ENCODE measurements at places on chromosomes 5 and 9. TPM values are rescaled to one million over a fixed set of nuclear protein-coding genes. Genes with fewer than 3 reads are reported as not detected.
A peak's percentile ranks its signal among the peaks of the same experiment; 100 is the strongest.

- no peaks in the 10 kb centered on the region for H3K27me3 ChIP-seq
- H3K4me1 ChIP-seq, result peaks cover 6% of the 10 kb centered on the region
- H3K4me3 ChIP-seq, result no peak overlapping the region
- no peak for DNase-seq
Measured at GRCh38 chr9:714675-715074, 126.8 kb upstream of the DMRT1 start.

GRCh38 chr9:95508968-95509850, 7.6 kb downstream of the PTCH1 start:
- peak overlapping the region; percentile 87 for H3K4me3 ChIP-seq
- H3K36me3 ChIP-seq, result no peaks in the 10 kb centered on the region
- peaks cover 18% of the 10 kb centered on the region for H3K27me3 ChIP-seq

GRCh38 chr5:138545919-138546562, 3.0 kb upstream of the ETF1 start:
- H3K4me3 ChIP-seq, result no peak overlapping the region
- H3K36me3 ChIP-seq, result peaks cover 4% of the 10 kb centered on the region
- H3K4me1 ChIP-seq, result peaks cover 24% of the 10 kb centered on the region
- DNase-seq, result no peak

- peaks cover 6% of the 10 kb centered on the region for H3K4me1 ChIP-seq
- no peaks in the 10 kb centered on the region for H3K27me3 ChIP-seq
- DNase-seq, result peak; percentile 82
- no peaks in the 10 kb centered on the region for H3K36me3 ChIP-seq
- H3K27ac ChIP-seq, result 0 out of 2 replicates have a peak overlapping the region, but pooled peaks have one; percentile 41
Measured at GRCh38 chr5:131589510-131590348, 45.3 kb downstream of the RAPGEF6 start.

- no peak for DNase-seq
- no peak overlapping the region for H3K27ac ChIP-seq
- peak overlapping the region; percentile 75 for H3K4me3 ChIP-seq
- peaks cover 21% of the 10 kb centered on the region for H3K4me1 ChIP-seq
- H3K36me3 ChIP-seq, result no peaks in the 10 kb centered on the region
- peaks cover 66% of the 10 kb centered on the region for H3K27me3 ChIP-seq
Measured at GRCh38 chr5:161549106-161549505, 2.6 kb upstream of the GABRB2 start.

GRCh38 chr5:171309276-171310211, 496 bp downstream of the TLX3 start:
- peaks cover 100% of the 10 kb centered on the region for H3K27me3 ChIP-seq
- H3K27ac ChIP-seq, result no peak overlapping the region
- DNase-seq, result no peak
- peak overlapping the region; percentile 48 for H3K4me3 ChIP-seq
- no peaks in the 10 kb centered on the region for H3K36me3 ChIP-seq

- H3K27ac ChIP-seq, result no peak overlapping the region
- peaks cover 15% of the 10 kb centered on the region for H3K4me1 ChIP-seq
- no peaks in the 10 kb centered on the region for H3K27me3 ChIP-seq
- H3K4me3 ChIP-seq, result no peak overlapping the region
- DNase-seq, result peak; percentile 62
- H3K36me3 ChIP-seq, result no peaks in the 10 kb centered on the region
Measured at GRCh38 chr5:34496260-34496691, 159.9 kb upstream of the RAI14 start.

GRCh38 chr5:96958977-96959376, 23.1 kb downstream of the LNPEP start:
- no peak overlapping the region for H3K4me3 ChIP-seq
- no peak for DNase-seq
- no peaks in the 10 kb centered on the region for H3K4me1 ChIP-seq
- no peak overlapping the region for H3K27ac ChIP-seq
- H3K27me3 ChIP-seq, result no peaks in the 10 kb centered on the region

GABRA1 gene
- total RNA-seq, result 0.16 TPM

DNA sequence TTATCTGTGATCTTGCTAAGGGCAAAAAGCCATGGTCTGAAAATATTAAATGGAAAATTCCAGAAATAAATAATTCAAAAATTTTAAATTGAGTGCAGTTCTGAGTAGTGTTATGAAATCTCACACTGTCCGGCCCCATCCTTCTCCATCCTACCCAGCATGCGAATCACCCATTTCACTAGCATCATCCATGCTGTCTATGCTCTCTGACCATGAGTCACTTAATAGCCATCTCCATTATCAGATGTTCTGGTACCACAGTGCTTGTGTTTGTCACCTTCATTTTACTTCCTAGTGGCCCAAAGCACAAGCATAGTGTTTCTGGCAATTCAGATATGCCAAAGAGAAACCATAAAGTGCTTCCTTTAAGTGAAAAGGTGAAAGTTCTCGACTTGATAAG, 63.3 kb upstream of the SMC5 start:
- H3K4me1 ChIP-seq, result no peaks in the 10 kb centered on the region
- no peak overlapping the region for H3K4me3 ChIP-seq
- H3K27me3 ChIP-seq, result no peaks in the 10 kb centered on the region
- H3K36me3 ChIP-seq, result no peaks in the 10 kb centered on the region

- no peak overlapping the region for H3K4me3 ChIP-seq
- H3K27me3 ChIP-seq, result no peaks in the 10 kb centered on the region
- no peak for DNase-seq
- H3K27ac ChIP-seq, result no peak overlapping the region
Measured at GRCh38 chr9:28378231-28378630, 805.0 kb upstream of the C9orf72 start.

- no peak overlapping the region for H3K4me3 ChIP-seq
- no peak for DNase-seq
- H3K4me1 ChIP-seq, result no peaks in the 10 kb centered on the region
- H3K36me3 ChIP-seq, result no peaks in the 10 kb centered on the region
Measured at GRCh38 chr5:135079760-135080159, 45.7 kb upstream of the PITX1 start.

MEF2C gene
- total RNA-seq, result 1.2 TPM

DNA sequence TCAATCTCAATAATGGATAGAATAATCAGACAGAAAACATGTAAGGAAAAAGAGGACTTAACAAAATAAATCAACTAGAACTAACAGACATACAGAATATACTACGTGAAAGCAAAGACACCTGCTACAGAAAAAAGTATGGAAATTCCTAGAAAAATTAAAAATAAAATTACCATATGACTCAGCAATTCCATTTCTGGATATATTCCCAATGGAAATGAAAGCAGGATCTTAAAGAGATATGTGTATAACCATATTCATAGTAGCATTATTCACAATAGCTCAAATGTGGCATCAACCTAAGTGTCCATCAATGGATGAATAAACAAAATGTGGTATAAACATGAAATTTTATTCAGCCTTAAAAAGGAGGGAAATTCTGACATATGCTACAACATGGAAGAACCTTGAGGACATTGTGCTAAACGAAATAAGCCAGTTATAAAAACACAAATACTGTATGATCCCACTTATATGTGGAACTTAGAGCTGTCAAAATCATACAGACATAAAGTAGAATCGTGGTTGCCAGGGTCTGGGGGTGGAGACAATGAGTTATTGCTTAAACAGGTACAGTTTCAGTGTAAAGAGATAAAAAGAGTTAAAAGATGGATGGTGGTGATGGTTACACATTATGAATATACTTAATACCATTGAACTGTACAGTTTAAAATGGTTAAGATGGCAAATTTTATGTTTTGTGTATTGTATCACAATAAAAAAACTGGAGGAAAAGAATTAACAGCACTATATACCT, 6.9 kb downstream of the PLAA start:
- H3K36me3 ChIP-seq, result no peaks in the 10 kb centered on the region
- no peaks in the 10 kb centered on the region for H3K27me3 ChIP-seq
- DNase-seq, result no peak
- peaks cover 16% of the 10 kb centered on the region for H3K4me1 ChIP-seq
- no peak overlapping the region for H3K27ac ChIP-seq
- no peak overlapping the region for H3K4me3 ChIP-seq

GRCh38 chr5:123951582-123951977, 439.6 kb downstream of the CSNK1G3 start:
- H3K4me1 ChIP-seq, result no peaks in the 10 kb centered on the region
- H3K27me3 ChIP-seq, result no peaks in the 10 kb centered on the region
- H3K4me3 ChIP-seq, result no peak overlapping the region
- no peak for DNase-seq

DNA sequence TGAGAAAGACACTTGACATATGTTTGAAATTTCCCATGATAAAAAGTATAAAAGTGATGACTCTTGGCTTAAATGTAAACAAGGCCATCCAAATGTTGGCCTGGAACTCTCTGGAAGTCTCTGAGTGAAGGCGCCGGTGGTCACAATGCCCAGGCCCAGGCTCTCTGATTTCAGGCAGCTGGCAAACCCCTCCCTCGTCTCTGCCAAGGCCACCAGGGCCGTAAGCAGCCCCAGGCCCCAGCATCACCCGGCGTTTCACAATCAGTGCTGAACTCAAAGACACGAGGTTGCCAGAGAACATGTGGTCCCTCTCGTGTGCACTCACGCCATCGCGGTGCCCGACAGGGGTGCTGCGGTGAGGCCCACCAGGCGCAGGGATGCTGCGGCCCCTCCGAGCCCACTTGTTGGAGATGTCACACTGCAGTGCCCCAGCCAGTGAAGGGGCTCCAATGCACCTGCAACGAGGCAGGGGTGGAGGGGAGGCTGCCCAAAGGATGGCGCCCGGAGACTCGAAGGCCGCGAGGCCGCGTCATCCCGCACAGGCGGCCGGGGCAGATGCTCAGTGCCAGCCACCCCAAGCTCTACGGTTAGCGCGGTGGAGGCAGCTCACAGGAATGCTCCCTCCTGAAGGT, 15.0 kb downstream of the LPCAT1 start:
- peaks cover 4% of the 10 kb centered on the region for H3K36me3 ChIP-seq
- 0 out of 2 replicates have a peak overlapping the region, but pooled peaks have one; percentile 69 for H3K27ac ChIP-seq
- no peak for DNase-seq
- no peaks in the 10 kb centered on the region for H3K27me3 ChIP-seq
- H3K4me3 ChIP-seq, result no peak overlapping the region

DNA sequence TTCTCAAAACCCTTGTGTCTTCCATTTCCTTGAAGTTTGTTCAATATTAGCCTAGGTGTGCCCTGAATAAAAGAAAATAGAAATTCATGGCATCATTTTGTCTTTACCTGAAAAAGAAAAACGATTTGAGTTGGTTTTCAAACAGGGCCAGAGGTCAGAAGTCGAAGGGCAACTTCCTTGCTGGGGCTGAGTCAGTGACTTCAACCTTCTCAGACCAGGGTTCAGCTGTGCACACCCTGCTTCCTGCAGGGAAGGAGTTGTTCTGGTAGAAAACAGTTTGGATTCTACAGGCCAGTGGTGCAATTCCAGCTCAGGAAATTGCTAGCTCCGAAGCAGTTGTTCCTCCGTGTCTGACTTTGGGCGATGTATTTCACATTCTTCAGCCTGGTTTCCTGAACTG, 132.1 kb upstream of the SLC30A5 start:
- no peaks in the 10 kb centered on the region for H3K36me3 ChIP-seq
- H3K27ac ChIP-seq, result no peak overlapping the region
- H3K4me3 ChIP-seq, result no peak overlapping the region

DNA sequence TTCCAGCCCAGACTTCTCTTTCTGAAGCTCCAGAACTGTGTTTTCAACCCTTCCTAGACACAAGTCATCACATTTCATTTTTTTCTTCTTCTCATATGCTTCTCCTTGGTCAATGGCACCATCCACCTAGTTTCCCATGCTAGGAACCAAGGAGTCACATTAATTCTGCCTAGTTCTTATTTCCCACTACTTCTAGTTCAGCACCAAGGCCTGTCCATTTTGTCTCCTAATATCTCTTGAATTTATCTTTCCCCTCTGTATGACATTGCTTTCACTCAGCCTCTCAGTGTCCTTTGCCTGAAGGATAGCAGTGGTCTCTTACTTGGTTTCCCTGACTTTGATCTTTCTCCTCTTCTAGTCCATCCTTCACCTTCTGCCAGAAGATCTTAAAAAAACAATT, 38.8 kb downstream of the ARHGEF28 start:
- H3K4me3 ChIP-seq, result no peak overlapping the region
- no peaks in the 10 kb centered on the region for H3K36me3 ChIP-seq
- no peaks in the 10 kb centered on the region for H3K27me3 ChIP-seq
- no peak overlapping the region for H3K27ac ChIP-seq
- H3K4me1 ChIP-seq, result no peaks in the 10 kb centered on the region

GRCh38 chr9:6096821-6097220, 81.4 kb upstream of the RANBP6 start:
- H3K27me3 ChIP-seq, result no peaks in the 10 kb centered on the region
- DNase-seq, result no peak
- H3K4me1 ChIP-seq, result no peaks in the 10 kb centered on the region
- H3K27ac ChIP-seq, result no peak overlapping the region

GRCh38 chr5:173339286-173339685, 11.1 kb upstream of the STC2 start:
- no peaks in the 10 kb centered on the region for H3K36me3 ChIP-seq
- no peaks in the 10 kb centered on the region for H3K27me3 ChIP-seq
- DNase-seq, result no peak
- peaks cover 4% of the 10 kb centered on the region for H3K4me1 ChIP-seq
- no peak overlapping the region for H3K4me3 ChIP-seq

GABRB2 gene
- 0.94 TPM for total RNA-seq

WDR55 gene
- 18.0 TPM for total RNA-seq

DNA sequence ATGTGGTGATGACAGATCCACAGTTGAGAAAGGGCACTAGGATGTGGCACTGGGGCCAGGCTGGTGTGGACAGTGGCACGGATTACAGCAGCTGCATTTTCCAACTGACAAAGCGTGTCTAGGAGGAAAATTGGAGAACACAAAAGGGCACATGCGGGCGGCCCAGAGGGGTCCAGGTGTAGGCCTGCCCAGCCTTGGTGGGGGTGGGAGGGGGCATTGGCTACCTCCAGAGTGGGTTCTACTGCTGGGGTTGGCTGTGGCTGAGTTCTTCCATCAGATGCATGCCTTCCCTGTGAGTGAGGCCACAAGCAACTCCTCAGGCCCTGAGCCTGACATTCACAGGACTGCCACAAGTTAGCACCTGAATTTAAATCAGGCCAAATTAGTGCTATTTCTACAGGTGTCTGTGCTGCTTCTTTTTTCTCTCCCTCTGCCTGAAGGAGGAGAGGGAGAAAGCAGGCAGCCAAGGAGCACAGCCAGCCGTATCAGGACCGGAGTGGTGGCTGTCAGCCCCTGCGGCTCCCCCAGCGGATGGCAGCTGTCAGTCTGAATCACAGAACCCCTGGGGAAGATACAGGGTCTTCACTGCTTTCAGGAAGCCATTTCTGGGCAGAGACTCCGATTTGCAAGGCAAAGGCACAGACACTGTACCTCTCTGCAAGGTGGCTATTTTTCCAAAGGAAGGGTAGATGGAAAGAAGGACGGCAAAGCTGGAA, 464.2 kb downstream of the SPOCK1 start:
- no peak overlapping the region for H3K4me3 ChIP-seq
- no peak overlapping the region for H3K27ac ChIP-seq

RANBP17 gene
- total RNA-seq, result 53.1 TPM

GRCh38 chr5:54460181-54460919, 4.9 kb downstream of the HSPB3 start:
- no peaks in the 10 kb centered on the region for H3K27me3 ChIP-seq
- H3K36me3 ChIP-seq, result no peaks in the 10 kb centered on the region
- no peak overlapping the region for H3K4me3 ChIP-seq
- H3K27ac ChIP-seq, result no peak overlapping the region

- no peak overlapping the region for H3K4me3 ChIP-seq
- H3K36me3 ChIP-seq, result no peaks in the 10 kb centered on the region
- H3K27me3 ChIP-seq, result no peaks in the 10 kb centered on the region
- H3K27ac ChIP-seq, result no peak overlapping the region
- DNase-seq, result no peak
- H3K4me1 ChIP-seq, result no peaks in the 10 kb centered on the region
Measured at GRCh38 chr9:88653911-88654310, 118.9 kb downstream of the NXNL2 start.

Data from GM23338 (cell line).